ENCODE measurements at places on chromosomes 6 and 20.

DNA sequence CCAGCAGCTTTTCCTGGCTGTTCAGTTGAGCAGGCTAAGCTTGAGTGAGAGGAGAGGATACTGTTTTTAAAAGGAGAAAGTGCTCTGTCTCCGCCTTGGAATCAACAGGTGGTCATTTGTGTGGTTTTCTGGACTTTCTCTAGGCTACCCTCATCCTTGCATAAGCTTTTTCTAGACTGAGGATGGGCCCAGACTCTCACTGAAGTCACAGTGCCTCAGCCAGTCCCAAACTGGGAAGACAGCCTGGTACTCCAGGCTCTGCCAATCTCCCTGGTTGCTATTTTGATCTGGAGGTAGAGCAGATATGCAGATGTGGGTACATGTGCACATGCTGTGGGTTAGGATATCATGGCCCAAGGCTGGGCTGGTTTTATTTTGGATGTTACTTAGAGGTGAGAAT, 7.0 kb downstream of the SCUBE3 start:
- no peak for DNase-seq

DNA sequence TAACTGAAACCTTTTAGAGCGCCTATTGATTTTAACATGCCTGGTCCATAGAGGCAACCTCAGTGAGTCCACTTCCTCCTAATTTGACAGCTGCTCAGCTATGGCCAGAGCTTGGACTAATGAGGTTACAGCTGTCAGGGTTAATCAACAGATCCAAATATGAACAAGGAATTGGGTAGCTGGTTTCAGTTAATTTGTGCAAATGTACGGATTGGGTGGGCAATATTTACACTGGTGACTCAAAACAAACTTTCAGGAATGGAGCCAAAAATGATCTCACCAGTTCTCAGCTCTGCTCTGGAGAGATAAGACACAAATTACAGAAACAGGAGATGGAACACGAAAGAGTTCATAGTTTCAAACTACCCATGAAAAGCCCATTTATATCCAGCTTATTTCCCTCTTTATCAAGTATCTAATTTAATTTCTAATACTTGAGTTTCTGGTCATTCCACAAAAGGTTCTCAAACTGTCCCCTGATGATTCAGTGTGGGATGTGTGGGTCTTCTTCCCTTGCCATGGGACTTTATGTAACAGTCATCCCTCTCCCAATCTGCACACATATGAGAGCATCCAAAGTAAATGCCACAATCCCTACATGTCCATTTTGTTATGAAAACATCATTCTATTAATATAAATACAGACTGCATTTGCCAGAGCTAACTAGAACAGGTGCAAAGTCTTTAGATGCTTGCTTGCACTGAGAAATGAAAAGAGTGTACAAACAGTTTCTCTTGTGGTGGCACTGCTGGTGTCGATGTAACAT, 149.9 kb downstream of the RPS12 start:
- DNase-seq = peak; percentile 92

- peak; percentile 42 for DNase-seq
These were observed 77.1 kb downstream of the LMBRD1 start for GRCh38 chr6:69719602-69720193.

DNA sequence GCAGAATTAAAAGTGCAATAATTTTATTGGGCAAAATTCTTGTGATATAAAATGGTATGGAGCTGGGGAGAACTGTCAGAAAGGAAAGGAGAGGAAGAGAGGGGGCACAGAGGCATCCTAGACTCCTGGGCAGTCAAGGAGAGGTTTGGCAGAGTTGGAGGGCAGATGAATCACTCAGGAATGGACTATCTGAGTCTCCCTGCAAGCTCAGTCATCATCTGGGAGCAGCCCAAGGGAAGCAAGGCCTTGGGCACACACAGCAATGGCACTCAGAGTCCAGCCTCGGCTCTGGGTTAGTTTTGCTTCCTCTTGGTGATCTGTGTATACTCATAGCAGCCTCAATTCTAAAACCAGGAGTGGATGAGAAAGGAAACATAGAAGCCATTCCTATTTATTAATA, 67.2 kb downstream of the SLC22A1 start:
- DNase-seq = no peak

GRCh38 chr20:51810155-51811041, 8.1 kb upstream of the SALL4 start:
- no peak for DNase-seq

GRCh38 chr6:79034865-79035264, 43.2 kb downstream of the PHIP start:
- DNase-seq = no peak

DNA sequence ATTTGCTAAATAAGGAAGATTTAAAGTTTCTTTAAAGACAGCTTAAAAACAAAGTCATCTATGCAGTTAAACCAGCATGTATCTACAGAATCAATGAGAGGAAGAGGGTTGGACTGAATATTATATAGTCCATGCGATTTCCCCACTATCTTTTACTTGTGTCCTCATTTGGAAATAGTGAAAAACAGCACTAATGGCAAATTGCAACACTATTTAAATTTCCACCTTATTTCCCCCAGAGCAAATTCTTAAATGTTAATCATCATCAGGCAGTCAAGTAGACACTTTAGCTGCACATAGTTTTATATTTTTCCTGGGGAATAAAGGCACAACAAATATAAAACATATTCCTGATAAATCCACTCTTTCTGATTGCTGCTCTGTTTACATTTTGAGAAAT, 114.6 kb downstream of the LCA5 start:
- DNase-seq = no peak

DNA sequence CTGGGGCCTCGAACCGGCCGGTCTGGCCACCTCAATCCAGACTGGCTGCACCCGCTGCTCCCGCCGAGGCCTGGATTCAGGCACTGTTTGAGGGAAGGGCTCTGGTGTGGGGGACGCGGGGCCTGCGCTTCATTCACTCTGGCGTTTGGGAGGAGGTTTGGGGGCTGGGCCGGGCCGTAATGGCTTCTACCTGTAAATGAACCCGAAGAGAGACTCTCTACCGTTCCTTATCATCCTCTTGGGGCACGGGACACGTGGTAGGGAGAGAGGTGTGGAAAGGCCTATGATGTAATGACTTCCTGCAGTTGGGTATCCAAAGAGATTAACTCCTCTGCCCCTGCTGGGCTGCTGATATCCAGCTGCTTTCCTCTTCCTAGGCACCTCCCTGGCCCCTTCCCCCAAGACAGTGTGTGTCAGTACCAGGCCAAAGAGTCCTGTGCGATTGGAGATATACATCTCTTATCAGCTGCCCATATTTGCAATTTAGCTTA, 1.8 kb downstream of the FOXO3 start:
- DNase-seq = peak; percentile 81

DNA sequence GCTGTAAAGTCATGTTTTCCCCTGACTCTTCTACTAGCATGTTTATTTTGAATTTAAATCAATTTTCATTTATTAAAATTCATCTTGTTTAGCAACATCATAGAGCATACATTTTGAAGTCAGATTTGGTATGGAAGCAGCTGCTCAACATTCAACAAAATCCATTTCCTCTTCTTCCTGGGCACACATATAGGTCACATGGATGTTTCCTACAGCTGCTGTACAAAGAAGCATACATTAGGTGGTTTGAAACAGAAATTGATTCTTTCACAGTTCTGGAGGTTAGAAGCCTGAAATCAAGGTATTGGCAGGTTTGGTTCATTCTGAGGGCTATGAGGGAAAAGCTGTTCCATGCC, 495.2 kb downstream of the RFPL4B start:
- DNase-seq = no peak

- DNase-seq = peak; percentile 72
These were observed 3.2 kb downstream of the ACTR5 start for GRCh38 chr20:38751360-38751976.

DNA sequence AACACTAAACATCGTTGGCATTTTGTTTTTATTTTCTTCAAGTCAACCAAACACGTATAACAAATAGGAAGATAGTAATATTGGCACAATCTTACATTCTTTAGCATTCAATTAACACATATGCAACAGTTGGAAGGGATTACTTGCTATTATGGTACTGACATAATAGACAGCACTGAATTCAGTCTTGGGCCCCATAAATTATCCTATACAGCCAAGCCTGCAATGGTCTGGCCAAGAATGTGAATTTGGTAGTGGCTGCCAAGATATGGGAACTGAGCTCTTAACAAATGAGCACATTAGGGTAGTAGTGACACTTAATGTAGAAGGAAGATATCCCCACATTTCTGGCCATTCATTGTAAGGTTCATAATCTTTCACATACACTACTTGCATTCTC, 44.8 kb upstream of the ARHGAP18 start:
- DNase-seq = no peak

GRCh38 chr6:146957181-146958093, 246.8 kb upstream of the STXBP5 start:
- no peak for DNase-seq

- no peak for DNase-seq
These were observed 42.2 kb downstream of the C6orf132 start for GRCh38 chr6:42100029-42100901.

DNA sequence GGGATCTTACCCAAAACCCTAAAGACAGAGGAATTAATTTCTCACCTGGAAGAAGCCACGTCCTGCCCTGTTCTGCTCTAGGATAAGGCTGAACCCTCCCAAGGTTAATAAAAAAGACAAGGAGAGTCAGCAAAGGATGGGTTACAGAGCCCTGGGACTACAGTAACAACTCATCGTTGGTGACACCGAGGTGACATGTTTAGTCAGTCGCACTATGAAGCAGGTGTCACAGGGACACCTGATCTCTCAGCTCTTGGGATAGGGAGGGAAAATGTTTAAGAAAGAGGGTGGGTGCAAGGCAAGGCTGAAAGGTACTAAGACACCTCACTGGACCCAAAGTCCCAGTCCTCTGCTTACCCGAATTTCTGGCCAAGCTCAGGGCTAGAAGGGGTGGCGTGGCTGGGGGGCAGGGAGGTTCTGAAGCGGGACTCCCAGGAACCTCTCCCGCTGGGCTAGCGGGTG, 562 bp downstream of the MOCS1 start:
- no peak for DNase-seq

GRCh38 chr6:35154262-35154661, 13.1 kb upstream of the TCP11 start:
- no peak for DNase-seq

- DNase-seq = no peak
These were observed 236.2 kb upstream of the PREP start for GRCh38 chr6:105639124-105639523.

GRCh38 chr20:18412221-18412901, 54.5 kb downstream of the DZANK1 start:
- DNase-seq = no peak

- no peak for DNase-seq
These were observed 32.4 kb upstream of the CAP2 start for GRCh38 chr6:17361013-17361412.

DNA sequence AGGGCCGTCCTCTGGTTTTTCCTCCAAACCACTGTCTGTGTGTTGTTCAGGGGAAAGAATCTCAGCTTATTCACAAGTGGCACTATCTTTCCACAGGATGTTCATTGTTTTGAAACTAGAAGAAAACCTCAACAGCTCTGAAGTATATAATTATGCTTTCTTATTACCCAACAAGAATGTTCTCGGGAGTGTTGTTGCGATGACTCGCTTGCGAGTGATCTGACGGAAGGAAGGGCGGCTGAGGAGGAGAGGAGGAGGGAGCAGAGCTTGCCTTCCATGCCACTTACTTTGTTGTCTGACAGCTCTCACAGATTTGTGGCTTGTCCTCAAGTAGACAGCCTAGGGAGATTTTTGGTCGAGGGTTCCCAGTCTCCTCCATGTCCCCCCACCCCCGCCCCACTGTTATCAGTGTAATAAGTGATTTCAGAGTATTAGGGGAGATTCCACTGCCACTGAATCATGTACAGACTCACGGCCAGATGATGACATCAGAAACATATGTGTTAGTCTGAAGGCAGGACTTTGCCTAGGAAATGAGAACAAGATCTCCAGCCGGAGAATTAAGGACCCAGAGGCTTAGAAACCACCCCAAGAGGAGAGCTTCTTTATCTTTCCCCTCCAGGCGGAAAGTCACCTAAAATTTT, 80.7 kb upstream of the CCN6 start:
- DNase-seq = peak; percentile 78

DNA sequence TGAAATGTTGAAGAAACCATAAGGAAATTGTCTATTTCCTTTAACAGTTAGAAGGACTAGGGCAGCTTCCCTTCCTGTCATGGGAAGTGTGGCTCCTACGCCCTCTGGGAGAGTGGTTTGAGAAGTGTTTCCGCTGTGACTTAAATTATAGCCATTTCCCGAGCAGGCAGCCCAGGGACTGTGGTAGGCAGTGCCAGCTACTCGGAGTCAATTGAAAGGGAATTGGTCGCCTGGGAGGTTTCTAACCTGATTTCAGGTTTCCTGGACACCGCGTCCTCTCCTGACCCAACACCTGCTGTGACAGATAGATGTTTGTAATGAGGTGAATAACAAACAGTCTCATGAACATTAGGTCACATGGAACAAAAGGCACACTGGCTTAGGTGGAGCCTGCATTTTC, 256.1 kb upstream of the PLCB4 start:
- no peak for DNase-seq

GRCh38 chr6:106117579-106117978, 31.4 kb downstream of the PRDM1 start:
- DNase-seq = no peak

DNA sequence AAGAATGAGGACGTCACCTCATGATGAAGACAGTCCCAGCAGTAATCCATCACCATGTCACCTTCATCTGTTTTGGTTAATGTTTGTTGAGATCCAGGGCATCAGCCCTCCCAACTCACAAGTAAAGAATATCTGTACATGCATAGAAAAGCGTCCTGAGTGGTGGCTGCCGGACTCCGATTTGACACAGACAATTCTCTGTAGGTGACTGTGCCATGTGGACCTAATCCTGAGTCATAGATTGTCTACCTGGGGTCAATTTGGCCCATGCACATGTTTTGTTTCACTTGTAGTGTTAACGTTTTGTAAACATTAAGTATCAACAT, 168.4 kb upstream of the UST start:
- DNase-seq = no peak

- DNase-seq = no peak
These were observed 10.8 kb upstream of the AKAP7 start for GRCh38 chr6:131124336-131125071.

DNA sequence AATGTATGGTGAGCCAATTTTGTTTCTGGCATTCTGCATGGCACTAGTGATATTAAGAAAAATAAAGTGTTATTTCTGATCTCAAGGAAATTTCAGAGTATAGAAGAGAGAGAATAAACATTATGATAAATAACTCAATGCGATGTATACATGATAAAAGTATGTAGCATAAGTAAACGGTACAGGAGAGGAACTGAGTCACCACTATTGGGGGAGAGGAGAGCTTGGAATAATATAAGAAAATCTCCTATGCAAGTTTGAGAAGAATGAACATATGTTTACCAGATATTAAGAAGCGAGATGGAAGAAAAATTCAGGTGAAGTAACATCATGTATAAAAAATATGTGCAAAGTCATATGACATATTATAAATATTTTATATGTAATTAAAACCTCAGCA, 1230.3 kb upstream of the CITED2 start:
- DNase-seq = no peak
